Kasumi-1 (cell line): ENCODE measurements at places on chromosomes 5 and 9.

DNA sequence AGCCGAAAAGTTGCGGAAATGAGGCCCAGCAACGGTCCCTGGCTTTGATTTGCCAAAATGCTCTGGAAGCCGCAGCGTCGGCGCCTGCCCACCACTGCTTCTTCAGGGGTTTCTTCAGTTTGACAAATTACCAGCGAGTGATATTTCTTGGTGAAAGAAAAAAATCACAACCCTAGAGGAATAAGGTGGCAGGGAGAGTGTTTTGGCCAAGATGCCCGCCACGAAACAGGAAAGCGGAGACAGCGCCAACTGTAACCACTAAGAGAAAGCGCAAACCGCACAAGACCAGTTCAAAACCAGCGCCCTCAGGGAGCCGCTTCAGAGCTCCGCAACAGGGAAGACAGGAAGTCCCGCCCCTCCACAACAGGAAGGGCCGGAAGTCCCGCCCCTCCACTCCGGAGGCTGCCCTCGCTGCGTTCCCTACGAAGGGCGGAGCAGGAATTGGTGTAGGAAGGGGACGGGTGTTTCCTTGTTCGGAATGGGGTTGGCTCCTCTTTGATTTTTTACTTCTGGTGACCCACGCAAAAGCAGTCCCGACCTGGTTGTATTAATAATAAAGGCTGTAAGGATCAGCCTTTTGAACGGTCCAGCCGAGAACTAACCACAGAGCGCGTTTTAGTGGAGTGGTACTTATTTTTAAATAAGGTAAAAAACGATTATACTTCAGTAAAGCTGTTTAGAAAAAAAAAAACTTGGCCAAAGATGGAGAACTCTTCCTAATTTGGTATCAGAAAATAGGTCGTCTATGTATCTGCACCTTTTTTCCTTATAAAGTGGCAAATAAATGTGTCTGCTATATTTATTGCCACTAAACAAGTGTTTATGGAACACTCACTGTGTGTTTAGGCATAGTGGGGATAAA is at the start of gene C5orf34:
C5orf34 (minus strand) TSS at position 333 of the 862 bp plus-strand sequence. CDS start 5,809 bp downstream, outside the sequence.
- DNase-seq = peak; percentile 95

DNA sequence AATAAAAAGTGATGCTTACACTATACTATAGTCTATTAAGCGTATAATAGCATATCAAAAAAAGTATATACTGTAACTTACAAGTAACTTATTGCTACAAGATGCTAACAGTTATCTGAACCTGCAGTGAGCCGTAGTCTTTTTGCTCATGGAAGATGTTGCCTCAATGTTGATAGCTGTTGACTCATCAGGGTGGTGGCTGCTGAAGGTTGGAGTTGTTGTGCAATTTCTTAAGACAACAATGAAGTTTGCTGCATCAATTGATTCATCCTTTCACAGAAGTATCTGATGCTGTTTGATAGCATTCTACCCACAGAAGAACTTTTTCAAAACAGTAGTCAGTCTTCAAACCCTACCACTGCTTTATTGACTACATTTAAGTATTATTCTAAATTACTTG is 7.8 kb upstream of the C9orf40 start:
- DNase-seq = no peak

- no peak for DNase-seq
Measured at GRCh38 chr5:179755022-179755421, 22.4 kb downstream of the MAML1 start.

DNA sequence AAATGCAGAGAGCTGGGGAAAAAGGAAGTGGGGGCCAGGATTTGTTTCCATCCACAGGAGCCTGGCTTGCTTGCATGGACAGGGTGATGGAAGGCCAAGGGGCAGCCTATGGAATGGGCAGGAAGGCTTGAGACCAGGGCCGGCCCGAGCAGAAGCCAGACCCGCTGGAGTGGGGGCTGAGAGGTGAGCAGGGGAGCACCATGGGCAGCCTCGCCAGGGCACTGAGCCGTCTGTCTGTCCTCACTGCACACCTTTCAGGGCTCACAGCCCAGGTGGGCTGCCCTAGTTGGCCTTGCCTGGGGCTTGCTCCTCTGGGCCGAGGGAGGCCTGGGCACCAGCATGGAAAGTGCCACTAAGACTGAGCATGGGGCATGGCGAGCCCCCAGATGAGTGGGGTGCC is 58.6 kb upstream of the CNOT6 start:
- DNase-seq = no peak

DNA sequence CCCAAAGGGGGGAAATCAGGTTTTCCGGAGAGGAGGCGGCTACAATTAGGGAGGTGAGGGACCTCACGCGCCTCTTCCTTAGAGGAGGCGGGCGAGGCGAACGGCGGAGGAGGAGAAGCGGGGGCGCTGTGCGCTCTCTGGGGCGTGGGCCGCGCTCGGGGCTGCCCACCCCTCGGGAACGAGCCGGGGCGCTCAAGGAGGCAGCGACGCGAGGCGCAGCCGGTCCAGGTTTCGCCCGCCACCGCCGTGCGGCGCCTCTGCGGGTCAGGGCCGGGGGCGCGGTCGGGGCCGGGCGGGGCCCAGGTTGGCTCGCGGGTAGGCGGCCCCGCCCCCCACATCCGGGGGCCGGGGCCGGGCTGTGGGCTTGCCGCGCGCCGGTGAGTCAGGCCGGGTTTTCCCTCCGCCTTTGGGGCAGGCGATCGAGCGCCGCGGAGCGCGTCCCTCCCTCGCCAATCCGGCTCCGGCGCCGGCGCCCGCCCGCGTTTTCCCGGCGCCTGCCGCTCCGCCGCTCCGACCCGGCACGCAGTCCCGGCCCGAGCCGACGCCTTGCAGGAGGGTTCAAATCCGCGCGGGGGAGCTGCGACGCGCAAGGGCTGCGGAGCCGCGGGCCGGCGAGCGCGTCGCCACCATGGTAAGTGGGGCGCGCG is at the start of gene N4BP3:
N4BP3 (plus strand) TSS at position 392 of the 647 bp plus-strand sequence. CDS start 6,052 bp downstream, outside the sequence.
- DNase-seq = no peak

GRCh38 chr9:138122201-138122600 is 244.6 kb downstream of the CACNA1B start:
- no peak for DNase-seq

DNA sequence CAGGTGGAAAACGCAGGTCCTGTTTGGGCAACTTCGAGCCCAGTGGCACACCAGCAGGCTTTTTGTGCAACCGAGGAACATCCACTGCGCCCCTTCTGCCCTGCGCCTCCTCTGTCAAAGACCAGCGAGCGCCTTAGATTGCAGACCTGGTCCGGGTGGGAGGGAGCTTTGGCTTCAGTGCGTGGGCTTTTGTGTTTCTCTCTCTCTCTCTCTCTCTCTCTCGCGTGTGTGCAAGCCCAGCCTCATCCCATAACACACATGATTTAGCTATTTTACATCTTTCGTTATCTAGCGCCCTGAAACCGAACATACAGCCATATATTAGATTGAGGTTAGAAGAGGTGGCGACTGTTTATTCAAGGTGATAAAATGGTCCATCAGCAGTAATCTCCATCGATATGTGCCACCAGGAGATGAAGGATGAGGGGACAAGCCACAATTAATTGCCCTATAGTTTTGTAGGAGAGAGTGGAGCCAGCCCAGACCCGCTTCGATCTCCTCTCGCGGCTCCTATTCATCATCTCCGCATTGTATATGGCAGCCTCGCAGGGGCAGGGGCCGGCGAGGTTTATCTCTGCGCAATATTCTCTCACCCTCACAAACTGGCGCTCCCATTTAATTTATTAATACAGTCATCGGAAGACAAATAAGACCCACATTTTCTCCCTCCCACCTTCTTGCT is 5.3 kb downstream of the PRDM6 start:
- DNase-seq = no peak

DNA sequence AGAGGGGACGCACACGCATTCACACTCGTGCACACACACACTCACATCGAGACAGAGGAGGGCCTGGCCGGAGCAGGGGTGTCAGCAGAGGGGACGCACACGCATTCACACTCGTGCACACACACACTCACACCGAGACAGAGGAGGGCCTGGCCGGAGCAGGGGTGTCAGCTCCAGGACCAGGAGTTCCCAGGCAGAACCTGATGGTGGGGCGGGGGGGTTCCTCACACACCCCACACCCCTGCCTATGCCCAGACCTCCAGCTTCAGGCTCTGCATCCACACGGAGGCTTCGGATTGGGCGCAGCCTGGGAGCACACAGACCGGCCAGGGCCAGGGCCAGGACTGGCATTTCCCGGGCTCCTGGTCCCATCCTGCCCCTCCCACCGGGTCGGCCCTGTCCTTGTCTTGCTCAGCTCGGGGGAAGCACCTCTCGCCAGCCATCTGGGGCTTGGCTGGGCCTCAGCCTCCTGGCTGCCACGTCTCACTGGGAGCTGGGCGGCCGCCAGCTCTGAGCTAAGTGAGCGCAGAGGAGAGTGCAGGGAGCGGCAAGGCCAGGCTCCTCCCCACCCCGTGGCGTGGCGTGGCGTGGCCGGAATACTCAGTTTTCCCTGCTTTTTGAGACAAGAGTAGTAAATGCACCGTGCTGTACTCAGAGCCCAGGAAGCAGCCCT is 31.3 kb downstream of the ADAMTS2 start:
- no peak for DNase-seq

DNA sequence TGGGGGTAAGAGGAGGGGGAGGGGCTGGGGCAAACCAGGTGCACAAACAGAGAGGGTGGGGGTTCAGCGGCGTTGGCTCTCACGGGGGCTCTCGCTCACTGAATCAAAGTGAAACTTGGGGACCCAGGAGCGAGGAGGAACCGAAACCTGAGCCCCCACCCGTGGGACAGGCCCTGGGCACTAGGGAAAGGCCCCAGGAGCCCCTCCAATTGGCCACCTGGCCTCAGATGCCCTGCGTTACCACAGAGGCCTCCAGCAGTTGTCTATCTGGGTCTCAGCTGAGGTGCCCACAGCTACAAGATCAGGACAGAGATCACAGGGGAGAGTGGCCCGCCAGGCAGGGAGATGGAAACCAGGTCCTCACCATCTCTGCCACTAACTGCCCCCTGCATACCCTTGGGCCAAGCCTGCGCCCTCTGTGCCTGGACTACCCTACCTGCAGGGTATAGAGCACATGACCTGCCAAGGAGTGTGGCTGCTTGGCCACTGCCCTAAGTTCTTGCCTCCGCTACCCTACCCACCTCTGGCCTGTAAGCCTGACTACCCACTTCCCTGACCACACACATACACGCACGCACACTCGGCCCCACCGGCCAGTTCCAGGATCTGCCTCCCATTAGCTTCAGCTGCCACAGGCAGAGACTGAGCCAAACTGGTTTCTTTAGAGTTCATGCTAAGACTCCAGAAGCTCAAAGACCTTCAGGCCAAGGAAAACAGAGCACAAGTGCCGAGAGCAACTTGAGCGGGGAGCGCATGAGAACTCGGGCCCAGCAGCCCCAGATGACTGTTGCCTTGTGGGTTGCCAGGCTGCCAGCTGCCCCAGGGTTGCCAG is 39.9 kb downstream of the PAX5 start:
- no peak for DNase-seq

- no peak for DNase-seq
Measured at GRCh38 chr5:179294891-179295777, 50.1 kb downstream of the ADAMTS2 start.

DNA sequence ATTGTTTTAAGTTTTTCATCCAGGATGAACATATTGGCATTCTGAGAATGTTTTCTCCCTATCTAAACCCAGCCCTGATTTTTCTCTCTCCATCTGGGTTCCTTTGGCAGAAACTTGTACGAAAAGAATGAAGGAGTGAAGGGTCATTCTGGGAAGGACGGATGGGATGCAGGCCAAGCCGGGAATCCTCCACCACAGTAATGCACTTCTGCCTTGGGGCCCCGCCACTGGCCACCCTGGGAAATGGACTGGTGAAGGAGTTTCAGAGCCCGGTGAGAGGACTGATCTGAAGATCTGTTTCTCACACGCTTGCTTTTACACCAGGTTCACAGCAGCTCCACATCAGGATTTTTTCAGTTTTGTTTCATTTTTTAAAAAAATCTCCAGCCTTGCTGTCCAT is 554.8 kb downstream of the BNC2 start:
- DNase-seq = no peak

- peak; percentile 33 for DNase-seq
Measured at GRCh38 chr9:120692901-120693699, 21.2 kb downstream of the MEGF9 start.

DNA sequence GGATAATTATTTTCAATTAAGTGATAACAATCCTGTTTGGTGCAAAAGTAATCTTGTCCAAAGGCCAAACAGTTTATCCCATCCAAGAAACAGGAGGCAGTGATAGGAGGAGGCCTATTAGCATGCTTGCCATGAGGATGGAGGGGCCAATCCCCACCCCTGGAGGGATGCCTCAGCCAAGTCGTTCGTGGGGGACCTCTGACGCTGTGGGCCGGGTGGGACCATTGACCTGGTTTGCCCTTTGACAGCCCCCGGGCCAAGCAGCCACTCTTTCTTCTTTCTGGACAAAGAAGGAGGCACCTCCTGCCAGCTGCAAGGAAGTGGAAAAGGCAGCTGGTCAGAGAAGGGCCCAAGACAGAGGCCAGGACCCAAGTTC is 39.5 kb upstream of the GRHPR start:
- no peak for DNase-seq

DNA sequence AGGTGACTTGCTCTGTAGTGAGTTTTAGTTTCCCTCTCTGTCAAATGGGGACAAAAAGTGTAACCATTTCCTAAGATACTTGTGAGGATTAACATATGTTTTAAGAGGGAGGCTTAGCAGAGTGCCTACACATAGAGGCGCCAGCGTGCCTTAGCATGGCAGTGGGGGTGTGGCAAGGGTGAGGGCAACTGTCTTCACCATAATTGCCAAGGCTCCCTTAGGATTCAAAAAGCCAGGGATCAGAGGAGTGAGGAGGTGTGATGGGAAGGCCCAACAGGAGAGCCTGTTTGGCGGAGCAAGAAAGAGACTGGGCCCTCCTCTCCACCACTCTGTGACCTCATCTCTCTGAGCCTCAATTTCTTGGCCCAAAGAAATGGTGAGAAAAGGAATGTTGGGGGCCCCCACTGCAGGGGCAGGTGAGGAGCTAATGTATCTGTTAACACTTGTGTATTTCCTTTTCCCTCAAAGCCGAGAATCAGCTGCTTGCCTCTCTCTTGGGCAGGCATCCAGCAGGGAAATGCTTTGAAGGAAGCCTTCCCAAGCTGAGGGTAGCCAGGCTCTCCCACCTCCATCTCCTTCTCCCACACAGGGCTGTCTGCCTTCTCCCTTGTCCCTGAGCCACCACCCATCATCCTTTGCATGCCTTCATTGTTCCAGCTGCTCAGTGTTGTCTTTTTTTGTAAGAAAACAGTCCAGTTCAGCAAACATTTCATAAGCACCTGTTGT is 76.0 kb downstream of the DAB2IP start:
- no peak for DNase-seq

DNA sequence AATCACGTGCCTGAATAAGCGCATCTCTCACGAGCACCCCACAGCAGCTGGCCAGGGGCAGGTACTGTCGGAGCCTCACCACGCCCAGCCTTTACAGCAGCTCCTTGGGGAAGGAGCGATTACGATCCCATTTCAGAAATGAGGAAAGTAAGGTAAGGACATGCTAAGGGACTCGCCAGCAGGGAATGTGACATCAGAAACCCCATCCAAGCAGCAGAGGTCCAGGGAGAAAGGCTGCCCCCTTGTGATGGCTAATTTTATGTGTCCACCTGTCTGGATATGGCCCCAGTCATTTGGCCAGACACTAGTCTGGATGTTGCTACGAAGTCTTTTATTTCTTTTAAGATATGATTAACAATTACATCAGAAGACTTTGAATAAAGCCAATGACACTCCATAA is 77.3 kb downstream of the UBE2QL1 start:
- DNase-seq = no peak

GRCh38 chr9:92276331-92277032 is 17.0 kb downstream of the IARS1 start:
- peak; percentile 77 for DNase-seq
